ENCODE measurements at places on chromosomes 6 and 20.

DNA sequence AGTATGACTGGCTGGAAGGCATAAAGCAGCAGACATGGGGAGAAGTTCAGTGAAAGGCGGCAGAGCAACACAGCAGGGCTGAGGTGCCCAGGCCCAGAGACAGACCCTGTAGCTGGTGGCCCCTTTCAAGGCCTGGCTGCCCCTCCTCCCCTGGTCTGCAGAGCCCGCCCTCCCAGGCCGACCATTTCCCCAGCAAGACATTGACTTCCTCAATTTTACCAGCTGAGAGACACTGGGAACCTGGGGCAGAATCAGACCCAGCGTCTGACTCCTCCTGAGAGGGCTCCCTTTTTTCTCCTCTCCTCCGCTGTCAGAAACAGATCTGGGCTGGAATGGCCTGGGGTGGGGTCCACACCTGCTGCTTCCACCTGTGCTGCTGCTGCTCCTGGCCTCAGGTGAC, at the start of gene TREML4:
TSS of gene TREML4 (plus strand) at position 254 of the 400 bp plus-strand sequence. CDS start at position 333, 79 bp downstream.
- no peak for DNase-seq

GRCh38 chr20:58416835-58417234, 27.8 kb downstream of the VAPB start:
- DNase-seq, result no peak

DNA sequence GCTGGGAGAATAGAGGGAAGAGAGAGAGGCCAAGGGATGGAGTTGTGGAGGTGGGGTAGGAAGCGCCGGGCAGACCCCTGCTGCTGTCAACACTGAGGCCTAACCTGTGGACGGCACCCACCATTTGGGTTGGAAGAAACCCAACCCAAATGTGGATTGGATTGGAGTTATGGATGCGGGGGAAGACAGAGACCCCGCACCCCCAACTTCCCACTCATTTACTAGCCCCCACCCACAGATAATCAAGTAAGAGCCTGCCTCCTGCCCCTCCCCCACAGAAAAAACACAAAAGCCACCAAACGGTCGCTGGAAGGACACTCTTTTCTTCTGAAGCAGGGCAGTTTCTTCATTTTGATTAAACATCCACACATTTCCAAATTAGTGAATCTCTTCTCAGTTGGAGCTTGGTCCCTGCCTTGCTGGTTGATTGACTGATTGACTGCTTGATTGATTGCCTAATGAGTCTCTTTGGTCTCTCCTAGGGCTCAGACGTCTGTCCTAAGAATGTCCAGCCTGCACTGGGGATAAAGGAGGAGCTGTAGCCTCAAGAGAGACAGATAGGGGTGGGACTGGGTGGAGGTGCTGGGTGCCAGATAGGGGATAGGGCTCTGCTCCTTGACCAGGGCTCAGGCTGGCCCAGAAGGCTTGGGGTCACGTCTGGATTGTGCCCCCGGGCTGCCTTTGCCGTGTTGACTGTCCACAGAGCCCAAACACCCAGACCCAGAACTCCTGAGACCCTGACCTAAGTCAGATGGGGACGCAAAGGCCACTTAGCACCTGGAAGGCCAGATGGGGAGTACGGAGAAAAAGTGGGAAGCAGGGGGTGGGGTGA, 74.9 kb upstream of the FOXP4 start:
- no peak for DNase-seq

DNA sequence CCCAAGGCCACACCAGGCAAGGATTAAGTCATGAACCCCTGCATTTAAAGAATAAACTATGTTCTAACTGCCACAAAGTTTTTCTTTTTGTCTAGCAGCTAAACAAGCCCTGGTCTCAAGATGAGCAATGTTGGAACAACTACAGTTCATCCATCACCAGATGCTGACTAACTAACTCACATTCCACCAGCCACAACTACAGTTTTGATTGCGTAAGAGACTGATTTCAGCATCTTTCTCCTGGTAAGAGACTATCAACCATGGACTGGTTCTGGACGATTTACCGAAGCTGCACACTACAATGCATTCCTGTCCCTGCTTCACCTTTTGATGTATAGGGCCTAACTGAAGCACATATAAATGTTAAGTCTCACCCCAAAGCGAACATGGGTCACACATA, 43.0 kb downstream of the F13A1 start:
- no peak for DNase-seq

DNA sequence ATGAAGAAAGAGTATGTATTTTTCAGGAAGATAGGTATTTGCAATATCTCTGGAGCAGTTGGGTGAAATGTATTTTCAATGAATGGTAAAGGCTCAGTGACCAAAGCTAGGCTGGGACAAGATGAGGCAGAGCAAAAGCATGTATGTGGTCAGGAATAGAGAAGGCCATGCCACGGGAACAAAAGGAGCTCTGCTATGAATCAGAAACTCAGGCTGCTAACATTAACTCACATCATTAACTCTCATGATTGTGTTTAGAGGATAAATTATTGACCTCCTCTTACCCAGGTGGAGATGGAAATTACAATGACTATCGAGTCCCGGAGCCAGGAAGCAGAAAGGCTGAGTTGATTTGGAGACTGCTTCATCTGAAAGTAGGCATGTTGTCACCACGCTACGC, 220.2 kb downstream of the FUT9 start:
- DNase-seq, result no peak

DNA sequence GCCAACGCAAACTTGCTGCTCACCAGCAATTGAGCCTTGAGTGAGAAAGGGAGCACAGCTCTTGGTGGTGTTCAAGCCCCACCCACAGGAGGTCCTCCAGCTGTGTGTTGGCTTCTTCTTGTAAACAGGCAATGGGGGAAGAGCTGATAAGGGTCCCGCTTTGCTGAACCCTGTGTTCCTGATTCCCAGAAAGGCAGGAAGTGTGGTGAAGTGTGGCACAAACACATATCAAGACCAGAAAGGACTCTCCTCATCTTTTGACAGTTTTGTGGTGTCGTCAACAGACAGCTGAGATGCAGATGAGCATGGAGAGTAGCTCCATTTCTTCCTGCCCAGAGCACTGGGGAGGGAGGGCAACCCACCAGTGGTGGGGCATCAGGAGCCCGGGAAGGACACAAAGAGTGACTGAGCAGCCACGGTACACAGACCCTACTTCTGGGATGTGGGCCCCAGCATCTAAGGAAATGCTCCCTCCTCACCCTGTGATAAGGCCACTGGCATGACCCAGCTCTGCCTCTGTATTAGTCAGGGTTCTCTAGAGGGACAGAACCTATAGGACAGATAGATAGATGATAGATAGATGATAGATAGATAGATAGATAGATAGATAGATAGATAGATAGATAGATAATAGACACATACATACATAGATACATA, 188.9 kb upstream of the TAB2 start:
- DNase-seq, result no peak

DNA sequence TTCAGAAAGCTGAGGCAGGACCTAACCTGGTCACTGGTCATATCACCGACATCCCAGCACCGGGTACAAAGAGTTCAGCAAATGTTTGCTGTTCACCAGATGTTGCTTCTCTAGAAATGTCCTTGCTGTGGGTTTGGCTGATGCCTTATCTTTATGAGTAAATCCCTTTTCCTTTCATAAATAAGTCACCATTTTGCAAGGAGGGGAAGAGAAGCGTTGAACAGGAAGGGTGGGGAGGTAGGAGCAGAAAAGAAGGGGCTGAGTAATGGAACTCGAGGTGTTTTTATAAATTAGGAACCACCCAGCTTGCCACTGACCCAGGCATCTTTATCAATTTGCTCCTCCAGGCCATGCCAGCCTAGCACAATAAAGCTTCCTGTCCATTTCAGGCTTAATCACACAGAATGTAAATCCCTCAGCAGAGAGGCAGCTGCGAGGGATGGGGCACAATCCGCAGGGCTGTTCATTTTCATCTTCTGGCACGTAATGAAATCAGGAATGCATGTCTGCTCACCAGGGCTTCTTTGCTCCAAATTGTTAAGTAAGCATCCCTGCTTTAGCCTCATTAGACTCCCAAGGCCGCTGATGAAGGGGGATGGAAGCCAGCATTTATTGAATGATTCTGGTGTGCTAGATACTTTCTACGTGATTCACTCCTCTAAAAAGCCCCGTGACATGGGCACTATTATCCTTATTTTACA, 371.9 kb upstream of the CHD6 start:
- no peak for DNase-seq

DNA sequence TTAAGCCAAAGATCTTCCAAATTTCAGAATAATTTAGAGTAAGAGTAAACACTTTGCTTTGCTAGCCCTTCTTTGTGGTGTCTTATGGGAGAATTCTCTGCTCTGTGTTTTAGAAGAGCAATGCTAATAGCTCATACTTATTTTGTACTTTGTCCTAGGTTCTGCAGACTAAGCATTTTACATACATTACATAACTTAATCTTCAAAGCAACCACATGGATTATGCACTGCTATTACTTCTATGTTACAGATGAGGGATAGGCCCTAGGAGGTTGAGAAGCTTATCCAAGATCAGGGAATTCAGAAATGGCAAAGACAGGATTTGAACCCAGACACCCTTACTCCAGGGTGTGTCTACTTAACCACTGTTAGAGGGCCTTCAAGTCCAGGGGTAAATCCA, 9.8 kb upstream of the CCDC170 start:
- no peak for DNase-seq

- DNase-seq, result no peak
Measured at GRCh38 chr20:53631909-53632662, 38.4 kb upstream of the ZNF217 start.

DNA sequence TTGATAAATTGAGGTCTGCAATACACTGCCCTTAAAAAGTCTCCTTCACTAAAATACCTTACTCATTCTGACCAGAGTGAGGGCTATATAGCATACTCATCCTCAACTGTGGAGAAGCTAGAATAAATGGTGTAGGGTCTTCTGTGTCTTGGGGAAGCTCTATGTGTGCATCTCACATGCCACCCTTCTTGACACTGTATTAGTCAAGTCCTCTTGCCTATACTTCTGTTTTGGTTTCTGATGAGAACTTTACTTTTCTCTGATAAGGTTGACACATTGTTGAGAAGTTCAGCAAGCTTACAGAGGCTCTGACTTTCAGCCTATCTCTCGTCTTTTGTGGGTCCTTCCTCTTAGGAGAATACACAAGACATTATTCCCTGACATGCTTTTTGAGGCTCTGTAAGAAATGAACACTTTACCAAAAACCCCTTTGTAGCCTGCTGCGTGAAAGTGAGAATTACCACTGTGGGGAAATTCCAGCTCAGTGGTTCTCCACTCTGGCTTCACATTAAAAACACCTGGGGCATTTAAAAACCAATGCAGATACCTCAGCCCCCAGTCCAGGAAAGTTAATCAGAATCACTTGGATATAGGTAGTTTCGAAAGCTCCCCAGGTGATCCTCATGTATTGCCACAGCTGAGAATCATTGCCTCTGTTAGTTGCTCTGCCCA, 372.1 kb upstream of the HS3ST5 start:
- no peak for DNase-seq

GRCh38 chr6:24949020-24949569, 13.3 kb upstream of the RIPOR2 start:
- DNase-seq, result no peak

DNA sequence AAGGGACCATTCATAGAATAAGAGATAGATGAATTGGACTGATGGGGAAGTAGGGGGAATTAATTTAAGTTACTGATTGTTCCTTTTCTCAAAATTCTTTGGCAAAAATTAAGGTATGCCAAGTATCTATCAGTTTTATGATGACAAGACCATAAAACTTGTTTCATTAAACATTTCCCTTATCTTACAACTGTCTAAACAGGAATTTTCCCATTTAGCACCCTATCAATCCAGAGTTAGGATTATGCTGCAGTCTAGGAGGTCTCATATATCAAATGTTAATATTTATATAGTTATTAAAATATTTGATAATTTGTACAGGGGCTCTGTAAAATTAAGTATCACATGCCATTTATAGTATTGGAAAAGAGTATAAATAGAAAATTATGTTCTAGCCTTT, 51.5 kb upstream of the ARID1B start:
- no peak for DNase-seq

- no peak for DNase-seq
Measured at GRCh38 chr6:33317419-33317668, 200 bp downstream of the ZBTB22 start.

Data from cortex of kidney (tissue), 1 donor.